Activated CD4-positive, alpha-beta T cell treated with anti-CD3 and anti-CD28 coated beads, Interleukin-2, Interleukin-6, amounts not matched to agents 100 ng/mL and 50 ng/mL, durations not matched to agents 16 hours and 8 hours (primary cell): ENCODE measurements at places on chromosomes 13 and 19.

DNA sequence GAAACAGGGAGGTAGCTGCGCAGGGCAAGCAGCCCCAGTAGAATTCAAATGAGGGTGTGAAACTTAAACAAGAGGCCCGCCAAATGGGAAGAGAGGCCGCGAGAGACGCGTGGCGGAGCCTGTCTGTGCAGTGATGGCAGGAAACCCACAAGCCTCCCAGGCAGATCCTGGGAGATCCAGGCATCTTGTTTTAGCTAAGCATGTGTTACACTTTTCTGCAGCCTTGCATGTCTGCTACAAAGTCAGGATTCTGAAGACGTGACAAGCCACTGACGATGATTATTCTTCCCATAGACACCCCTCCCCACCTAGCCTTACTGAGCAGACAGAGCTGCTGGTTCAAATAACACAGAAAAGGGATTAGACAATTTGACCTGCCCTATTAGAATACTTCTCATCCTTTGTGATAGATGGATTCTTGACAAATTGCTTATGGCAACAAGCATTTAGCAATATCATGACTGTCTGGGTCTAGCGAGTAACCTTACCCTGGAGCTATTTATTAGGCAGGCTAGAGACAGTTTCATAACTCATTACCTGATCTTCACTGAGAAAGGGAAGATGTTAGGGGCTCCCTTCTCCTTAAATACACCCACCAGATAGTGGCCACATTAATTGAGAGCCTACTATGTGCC, 185.2 kb upstream of the IRS2 start:
- no peak for DNase-seq

GRCh38 chr19:17346109-17346671, 8.8 kb downstream of the GTPBP3 start:
- DNase-seq: peak; percentile 88

GRCh38 chr19:50607874-50608785, 31.6 kb downstream of the SYT3 start:
- DNase-seq: peak; percentile 93

DNA sequence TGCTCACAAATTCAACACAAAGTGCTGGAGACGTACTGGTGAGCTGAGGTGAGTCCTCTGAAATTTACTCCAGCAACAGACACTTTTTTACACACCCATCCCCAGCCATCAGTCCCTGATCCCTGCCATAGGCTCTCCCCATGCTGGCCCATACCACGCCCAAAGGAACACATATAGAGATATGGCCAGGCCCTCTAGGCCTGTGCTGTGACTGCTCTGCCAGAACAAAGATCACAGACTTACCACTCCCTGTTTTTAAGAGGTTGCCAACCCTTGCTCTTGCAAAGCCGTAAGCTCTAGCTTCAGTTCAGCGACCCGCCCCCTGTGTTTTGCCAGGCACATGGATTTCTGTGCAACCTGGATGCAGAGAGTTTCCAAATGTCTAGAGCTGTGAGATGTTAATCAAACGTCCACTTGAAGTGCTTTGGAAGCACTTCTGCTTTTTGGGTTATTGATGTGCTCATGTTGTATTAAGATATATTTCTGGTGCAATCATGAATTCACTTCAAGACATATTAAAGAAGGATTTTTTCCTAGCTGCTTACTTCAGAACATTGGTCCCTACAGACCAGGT, 59.7 kb downstream of the DLEU7 start:
- no peak for DNase-seq

DNA sequence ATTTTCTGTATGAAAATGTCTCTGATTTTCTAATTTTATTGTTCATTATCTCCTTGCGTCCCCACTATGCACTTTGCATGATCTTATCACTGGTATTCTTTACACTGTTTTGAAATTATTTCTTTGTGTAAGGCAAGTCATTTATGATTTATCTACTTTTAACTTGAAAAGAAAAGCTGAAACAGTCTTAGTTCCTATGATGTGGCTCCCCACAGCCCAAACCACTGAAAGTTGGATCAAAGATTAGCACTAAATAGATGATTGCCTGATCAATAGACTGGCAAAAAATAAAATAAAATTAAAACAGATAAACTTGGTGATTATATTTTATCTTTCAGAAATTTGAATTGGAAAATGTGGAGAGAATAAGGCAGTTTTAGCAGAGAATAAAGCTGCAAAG, 1101.9 kb downstream of the PCDH9 start:
- no peak for DNase-seq

DNA sequence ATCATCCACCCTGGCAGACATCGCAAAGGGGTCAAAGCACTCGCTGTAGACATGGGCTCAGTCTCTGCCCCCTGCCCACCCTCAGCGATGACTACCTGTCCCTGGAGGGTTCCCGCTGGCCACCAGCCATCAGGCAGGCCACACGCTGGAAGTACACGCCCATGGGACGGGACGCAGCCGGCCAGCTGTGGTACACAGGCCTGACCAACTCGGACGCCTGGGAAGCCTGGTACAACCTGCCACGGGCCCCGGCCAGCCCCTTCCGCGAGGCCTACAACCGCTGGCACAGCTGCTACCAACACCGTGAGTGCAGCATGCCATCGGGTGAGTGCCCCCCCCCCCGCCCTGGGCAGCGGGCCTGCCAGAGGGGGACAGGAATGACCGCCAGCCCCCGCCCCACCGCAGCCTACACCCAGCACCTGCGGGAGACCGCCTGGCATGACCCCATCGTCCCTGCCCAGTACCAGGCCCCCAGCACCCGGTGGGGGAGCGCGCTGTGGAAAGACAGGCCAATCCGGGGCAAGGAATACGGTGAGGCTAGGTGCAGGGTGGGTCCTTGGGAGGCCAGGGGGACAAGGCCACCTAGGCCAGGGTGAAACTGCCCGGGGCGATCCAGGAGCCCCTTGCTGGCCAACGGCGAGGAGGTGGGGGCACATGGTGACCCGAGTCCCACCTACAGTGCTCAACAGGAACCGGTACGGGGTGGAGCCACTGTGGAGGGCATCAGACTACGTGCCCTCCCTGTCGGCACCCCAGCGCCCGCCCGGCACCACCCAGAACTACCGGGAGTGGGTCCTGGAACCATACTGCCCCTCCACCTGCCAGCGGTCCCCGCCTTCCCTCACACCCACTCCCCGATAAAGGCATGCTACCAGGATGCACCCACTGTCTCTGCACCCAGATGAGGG, 4.4 kb downstream of the TEKTIP1 start:
- no peak for DNase-seq

- no peak for DNase-seq
These were observed 1598.8 kb upstream of the MIR17HG start for GRCh38 chr13:89748716-89749115.

DNA sequence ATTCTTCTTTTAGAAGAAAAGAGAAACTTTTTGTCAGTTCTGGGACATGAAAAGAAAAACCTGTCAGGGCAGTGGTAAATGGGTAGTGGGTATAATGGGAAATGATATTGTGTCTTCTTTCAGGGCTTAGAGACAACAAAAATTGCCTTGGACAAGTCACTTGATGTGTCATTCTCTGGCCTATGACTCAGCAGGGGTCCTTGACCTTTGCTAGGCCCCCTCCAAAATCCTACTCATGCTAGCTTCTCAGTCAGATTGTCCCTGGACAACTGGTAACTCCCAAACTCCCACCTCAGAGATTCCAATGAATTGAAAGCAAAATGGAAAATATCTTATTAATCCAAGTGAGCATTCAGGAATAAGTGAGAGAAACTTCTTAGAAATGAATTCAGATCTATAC, 258.8 kb upstream of the SPRY2 start:
- no peak for DNase-seq

DNA sequence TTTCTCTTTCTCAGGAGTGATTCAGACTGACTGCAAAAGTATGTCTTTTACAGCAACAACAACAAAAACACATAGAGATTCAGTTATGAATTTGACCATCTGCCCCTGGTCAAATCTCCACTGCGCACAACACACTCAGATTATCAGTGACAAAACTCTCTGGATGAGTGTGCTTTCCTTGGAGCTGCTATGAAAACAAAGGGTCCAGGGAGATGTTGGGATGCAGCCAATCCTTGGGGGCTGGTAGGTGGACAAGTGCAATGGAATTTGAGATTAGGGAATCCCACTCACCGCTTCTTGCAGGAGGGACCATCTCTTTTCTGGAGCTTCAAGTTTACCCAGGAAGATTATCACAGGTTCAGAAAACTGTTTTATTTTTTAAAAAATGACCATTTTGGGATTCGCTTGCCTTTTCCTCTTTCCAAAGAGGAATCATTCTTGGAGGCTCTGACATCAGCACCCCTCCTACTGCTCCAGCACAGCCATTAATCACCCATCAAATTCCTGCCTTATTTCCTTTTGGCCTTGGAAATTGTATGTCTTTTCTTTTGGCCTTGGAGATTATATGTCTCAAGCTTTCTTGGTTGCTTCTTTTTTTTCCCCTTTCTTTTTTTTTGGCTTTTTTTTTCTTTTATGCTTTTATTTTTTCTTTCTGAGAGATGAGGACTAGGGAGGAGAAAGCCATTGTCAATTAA, 311.8 kb downstream of the TSHZ3 start:
- no peak for DNase-seq

DNA sequence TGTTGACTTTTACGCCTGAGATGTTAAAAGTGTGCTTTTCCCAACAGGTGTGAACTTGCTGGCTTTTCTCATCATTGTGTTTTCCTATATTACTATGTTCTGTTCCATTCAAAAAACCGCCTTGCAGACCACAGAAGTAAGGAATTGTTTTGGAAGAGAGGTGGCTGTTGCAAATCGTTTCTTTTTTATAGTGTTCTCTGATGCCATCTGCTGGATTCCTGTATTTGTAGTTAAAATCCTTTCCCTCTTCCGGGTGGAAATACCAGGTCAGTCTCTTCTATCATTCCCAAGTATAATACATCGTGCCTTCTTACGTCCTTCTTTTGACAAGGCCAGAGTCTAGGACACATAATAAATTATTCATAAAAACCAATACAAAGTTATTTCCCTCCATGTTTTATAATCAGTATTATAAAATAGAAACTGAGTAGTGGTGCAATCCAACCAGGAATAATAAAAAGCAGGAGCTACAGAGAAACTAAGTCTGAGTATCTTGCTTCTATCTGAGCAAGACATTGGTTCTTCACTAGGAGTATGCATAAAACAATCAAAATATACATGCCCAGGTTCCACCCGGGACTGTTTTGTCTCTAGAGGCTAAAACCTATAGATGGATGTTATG, 57.9 kb downstream of the RXFP2 start:
- no peak for DNase-seq

DNA sequence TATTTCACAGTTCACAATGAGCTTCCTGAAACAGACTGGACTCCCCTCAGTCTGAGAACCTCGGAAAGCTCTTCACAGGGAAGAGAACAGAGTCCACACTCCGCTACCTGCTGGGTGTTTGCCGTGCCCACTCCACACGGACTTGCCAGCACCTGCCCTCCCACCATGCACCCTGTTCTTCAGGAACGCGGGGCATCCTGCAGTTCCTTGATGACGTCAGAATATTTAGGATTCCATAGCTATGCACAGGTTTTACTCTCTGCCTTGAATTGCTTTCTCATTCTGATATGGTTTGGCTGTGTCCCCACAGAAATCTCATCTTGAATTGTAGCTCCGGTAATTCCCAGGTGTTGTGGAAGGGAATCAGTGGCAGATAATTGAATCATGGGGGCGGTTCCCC, 74.4 kb upstream of the FARP1 start:
- DNase-seq: no peak

- peak; percentile 98 for DNase-seq
These were observed at the start of gene BAX for GRCh38 chr19:48954595-48955307. Gene BAX (plus strand): TSS chr19:48954875. CDS start chr19:48954929, 54 bp downstream.

- no peak for DNase-seq
These were observed 1.2 kb downstream of the TBC1D17 start for GRCh38 chr19:49878744-49879070.

- peak; percentile 34 for DNase-seq
These were observed 68.6 kb downstream of the RASA3 start for GRCh38 chr13:114063545-114064449.

- DNase-seq: no peak
These were observed 40.5 kb upstream of the KCTD15 start for GRCh38 chr19:33756177-33756576.

DNA sequence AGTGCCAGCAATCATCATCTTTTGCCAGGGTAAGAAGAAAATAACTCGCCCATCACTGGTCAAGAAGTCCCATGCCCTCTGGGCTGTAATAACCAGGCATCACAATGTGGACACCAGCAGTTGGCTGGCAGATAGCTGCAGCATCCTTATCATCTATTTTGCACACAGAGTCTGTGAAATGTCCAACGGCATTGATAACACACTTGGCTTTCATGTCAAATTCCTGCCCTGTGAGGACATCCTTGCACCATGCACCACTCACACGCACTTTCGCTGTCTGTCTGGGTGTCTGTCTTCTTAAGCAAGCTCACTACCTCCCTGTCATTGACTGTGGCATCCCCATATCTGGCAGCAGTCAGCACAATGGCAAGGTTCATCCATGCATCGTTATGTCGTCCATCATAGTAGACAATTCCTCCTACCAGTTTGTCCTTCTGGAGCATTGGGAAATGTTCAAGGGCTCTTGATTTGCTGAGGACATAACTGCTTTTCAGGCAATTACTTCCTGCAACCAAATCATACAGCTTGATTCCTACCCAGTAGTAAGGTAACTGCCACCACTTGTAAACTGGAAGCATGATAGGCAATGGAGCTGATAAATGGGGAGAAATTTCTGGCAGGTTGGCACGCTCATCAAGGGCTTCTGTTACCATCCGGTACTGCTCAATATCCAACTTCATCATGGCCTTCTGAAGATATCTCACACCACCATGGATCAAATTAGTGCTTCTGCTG, 6.8 kb upstream of the ZSCAN5A start:
- DNase-seq: no peak

- DNase-seq: no peak
These were observed 545 bp upstream of the ISYNA1 start for GRCh38 chr19:18438331-18439024.

DNA sequence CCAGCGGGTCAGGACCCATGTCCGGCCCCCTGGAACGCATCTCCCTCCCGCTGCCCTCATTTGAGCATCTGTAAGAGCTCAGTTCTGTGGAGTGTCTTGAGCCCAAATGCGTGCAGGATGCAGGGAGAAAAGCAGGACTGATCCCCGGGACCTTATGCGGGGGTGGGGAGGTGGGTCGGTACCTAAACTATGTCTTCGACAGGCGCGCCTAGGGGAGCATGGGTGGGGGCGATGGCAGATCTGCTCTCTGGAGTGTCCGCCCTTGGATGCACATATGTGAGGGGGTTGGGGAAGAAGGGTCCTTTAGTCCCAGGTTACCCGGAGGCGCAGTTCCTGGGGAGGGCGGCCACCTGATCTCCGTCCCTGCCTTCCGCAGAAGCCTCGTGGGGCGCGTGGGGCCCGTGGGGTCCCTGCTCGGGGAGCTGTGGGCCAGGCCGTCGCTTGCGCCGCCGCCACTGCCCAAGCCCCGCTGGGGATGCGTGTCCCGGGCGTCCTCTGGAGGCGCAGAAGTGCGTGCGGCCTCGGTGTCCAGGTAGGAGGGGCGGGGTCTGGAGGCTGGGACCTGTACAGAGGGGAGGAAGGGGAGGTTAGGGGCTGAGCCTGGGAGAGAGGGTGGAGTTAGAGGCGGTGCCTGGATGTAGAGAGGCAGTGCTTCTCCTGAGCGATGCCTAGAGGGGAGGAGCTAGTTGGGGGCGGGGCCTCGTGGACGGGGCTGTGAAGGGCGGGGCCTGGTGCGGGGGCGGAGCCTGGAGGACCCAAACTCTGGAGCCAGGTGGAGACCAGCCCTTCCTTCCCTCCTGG, 2.9 kb downstream of the CILP2 start:
- DNase-seq: peak; percentile 74

GRCh38 chr13:41823476-41823875, 137.4 kb downstream of the VWA8 start:
- no peak for DNase-seq

GRCh38 chr13:27542220-27542619, 78.1 kb downstream of the LNX2 start:
- DNase-seq: no peak
